PC-9 (cell line): ENCODE measurements at places on chromosomes 4 and X.
A peak's percentile ranks its signal among the peaks of the same experiment; 100 is the strongest.

- DNase-seq = no peak
Observed at GRCh38 chrX:16018291-16018690, 105.1 kb upstream of the GRPR start.

- no peak for DNase-seq
Observed at GRCh38 chrX:118736394-118737010, 9.1 kb downstream of the IL13RA1 start.

GRCh38 chrX:340641-341423 is 22.2 kb upstream of the GTPBP6 start:
- DNase-seq = no peak

- DNase-seq = no peak
Observed at GRCh38 chr4:166091912-166092510, 219.0 kb downstream of the TLL1 start.

DNA sequence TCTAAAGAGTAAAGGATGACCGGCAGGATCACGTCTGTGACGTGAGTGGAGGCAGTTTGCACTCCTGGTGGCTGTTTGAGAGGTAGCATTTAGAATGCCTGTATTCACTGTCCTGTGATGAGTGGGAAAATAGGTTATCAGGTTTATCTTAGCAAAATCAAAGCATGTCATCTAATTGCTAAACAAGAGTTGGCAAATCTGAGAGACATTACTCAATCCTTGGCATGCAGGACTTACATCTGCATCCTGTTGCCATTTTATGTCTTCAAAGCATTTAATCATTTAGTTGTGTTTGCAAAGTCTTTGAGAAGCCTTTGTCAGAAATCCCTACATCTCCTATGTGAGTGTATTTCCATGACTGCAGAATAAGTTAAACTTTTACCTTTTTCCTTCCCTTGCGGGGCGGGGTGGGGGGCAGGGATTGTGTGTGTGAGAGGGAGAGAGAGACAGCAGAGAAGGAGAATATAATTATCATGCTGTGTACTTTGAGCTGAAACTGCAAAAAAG is 41.4 kb upstream of the MSANTD1 start:
- no peak for DNase-seq

DNA sequence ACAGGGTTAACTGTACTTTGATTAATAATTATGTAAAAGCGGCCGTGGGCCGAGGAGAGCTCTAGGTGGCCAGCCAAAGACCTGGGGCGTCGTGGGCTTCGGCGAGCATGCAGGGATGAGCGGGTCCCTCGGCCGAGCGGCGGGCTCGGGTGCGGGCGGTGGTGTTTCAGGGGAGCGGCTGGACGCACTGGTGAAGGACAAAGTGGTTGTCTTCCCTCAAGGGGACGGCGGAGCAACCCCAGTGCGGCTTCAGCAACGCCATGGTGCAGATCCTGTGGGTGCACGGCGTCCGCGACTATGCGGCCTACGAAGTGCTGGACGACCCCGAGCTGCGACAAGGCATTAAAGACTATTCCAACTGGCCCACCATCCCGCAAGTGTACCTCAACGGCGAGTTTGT is 103.0 kb upstream of the C1GALT1C1 start:
- DNase-seq = no peak

DNA sequence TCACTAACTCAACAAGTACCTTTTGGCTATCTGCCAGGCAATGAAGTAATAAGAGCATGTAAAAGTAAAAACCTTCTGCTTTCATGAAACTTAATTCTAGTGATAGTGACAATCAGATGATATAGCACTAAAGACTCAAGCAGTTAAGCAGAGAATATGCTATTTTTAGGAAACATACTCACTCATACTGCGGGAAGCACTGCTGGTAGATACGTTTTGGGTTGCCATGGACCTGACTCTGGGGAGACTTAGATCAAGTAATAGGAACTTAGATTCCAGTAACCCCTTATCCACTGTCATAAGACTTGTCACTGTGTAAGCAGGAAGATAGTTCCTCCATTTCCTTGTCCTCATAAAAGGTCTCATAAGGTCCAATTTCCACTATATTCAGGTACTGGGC is 386.3 kb downstream of the DMD start:
- DNase-seq = no peak

DNA sequence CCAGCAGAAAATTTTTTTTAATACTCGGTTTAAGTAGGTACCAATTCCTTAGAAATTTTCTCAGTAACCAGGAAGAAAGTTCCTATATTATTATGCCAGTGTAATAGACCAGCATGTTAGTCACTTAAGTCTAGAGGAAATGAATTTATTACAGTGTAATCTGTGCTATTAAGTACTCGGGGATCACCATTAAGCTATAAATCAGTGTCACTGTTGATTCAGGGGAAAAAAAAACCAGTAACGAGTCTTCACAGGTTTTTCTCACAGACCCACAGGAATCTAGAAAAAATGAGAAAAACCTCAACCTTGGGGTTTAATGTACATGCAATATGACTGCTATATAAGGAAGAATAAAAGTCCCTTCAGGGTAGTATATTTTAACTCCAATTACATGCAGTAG is 138.3 kb upstream of the IL1RAPL2 start:
- no peak for DNase-seq

DNA sequence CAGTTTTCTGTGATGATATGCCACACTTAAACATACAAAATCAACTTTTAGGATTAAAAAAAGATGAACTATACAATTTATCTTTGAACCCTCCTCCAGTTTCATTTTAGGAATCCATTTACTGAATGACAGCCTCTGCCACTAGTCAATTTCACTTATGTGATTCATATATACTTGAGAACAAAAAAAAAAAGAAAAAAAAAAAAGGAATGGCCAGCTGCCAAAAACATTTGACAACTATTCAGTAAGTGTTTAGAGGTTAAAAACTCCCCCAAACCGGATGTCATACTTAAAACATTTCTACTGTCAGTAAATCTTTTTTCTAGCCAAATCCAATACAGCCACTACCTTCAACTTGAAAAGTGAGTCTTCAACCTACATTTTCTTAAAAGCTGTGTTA is 266.7 kb upstream of the MAGEB2 start:
- DNase-seq = no peak

DNA sequence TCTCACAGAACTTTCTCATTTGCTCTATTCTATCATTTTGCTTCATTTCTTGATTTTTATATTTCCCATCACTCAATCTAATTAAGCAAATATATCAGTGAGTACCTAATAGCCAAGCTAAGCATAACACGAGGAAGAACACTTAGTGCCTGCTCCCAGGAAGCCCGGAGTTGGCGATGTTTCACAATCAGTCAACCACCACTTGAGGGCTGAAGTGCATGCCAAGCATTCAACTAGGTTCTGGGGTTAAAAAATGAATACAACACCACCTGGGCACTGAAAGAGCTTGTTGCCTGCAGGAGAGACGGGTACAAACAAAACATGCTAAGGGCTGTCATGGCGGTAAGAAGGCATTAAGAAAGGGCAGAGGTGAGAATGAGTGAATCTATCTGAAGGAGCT is 47.5 kb downstream of the UCHL1 start:
- no peak for DNase-seq

DNA sequence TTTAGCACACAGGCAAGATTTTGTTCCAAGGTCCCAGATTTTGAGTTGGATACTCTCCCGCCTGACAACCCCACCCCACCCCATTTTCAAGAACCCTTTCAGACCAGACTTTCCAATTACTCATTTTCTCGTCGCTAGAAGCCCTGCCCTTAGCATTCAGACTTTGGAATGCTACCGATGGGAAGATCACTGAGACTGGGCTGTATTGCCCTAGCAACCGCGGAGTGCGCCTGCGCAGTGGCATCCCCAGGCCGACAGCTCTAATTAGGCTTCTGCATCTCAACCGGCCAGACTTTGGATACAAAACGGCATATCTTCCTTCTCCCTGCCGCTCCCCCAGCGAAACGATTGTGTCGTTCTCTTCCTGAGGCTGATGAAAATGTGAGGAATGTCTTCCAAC is 3.4 kb downstream of the MAGEE2 start:
- no peak for DNase-seq

GRCh38 chrX:131060147-131060546 is 2.0 kb downstream of the ARHGAP36 start:
- no peak for DNase-seq

GRCh38 chrX:96700625-96701024 is 16.0 kb downstream of the DIAPH2 start:
- no peak for DNase-seq

DNA sequence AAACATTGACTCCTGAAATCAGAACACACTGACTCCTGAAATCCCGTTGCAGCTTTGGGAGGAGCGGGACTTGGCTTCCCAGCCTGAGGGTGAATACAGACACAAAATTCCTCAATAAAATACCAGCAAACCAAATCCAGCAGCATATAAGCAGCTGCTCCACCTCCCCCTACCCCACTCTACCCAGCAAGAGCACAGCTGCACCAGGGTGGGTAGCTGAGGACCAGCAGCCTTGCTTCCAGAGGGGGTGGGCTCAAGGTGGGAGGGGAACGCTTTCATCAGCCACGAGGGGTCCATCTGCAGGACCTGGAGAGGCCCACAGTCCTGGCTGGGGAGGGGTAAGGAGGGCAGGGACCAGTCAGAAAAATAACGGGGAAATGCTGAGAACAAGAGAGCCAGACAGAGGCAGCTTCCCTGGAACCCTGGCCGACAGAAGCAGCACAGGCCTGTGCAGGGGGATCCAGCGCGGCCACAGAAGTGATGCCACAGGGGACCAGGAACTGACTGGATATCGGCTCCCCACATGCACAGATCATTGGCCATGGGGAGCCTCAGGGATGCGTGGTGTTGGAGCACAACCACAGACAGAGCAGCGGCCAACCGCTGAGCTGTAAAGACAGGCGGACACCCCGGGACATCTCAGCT is 49.8 kb downstream of the FGFRL1 start:
- no peak for DNase-seq

GRCh38 chr4:98932539-98932938 is 3.6 kb upstream of the EIF4E start:
- no peak for DNase-seq

- peak; percentile 89 for DNase-seq
Observed at GRCh38 chr4:75561789-75562188, 5.9 kb downstream of the ODAPH start.

DNA sequence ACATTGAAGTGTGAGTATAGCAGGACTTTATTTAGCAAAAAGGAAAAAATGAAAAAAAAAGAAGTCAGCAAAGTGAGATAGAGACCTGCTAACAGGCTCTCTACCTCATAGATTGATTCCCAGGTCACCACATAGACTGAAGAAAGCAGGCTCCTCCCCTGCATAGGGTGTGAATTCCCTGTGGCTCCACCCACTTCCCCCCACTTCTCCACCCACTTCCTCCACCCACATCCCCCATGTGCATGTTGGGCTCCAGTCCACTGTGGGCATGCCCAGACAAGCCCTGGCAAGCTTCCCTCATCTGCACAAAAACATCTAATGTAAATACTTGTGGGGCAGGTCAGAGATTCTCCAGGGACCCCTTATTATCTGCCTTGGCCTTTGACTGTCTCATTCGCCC is 97.8 kb downstream of the TMEM47 start:
- DNase-seq = no peak

DNA sequence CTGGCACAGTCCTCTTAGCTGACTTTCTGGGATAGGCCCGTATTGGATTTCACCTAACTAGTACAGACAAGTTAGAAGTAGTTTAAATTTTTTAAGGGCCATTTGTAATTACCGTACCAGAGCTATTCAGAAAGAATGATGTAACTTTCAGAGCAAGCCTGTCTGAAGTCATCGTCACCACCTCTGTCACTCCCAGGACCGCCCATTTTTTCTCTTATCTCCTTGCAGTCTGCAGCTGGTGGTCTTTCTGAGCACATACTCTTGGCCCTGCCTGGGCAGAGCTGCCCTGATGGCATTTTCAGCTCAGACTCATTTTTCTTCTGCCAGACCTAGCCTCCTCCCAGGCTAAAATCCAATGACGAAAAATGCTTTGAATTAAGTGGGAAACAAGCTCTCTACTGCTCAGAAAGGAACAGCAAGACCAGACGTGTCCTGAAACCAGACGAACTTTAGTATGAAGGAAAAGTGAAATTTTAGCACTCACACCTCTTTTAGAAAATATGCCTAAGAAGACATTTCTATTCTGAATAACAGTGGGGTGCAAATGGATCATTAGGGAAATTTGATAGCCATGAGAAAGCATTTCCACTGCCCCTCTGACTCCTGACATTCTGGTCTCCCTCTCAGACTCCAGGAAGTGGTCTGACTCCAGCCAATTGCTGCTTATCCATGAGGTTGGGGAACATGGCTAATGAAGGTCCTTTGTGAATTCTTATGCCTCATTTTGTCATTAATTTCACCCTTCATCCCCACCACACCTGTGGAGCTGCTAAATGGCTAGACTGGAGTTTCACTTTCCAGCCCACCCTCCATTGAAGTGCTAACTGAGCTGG is 162.4 kb upstream of the GYPA start:
- no peak for DNase-seq

DNA sequence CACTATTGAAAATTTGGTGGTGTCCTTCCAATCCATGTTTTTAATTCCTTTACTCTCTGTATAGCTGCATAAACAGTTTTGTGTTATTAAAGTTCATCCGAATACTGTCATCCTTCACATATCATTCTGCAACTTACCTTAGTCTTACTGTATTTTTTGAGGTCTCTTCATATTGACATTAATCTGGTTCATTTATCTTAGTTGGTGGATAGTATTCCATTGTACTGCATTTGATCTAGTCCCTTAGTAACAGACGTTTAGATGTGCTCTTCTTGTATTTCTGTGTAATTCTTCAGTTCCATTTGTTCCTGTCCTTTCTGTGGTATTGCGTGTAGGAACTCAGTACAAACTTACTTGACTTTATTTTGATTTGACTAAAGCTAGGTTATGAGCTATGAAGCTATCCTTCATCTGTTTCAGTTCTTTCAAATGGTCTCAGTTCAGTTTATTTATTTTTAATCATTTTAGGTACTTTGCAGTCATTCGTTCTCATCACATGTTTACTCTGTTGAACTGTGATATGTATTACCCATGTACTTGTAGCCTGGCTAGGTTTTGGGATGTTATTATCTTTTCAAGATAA is 41.3 kb downstream of the RAPGEF2 start:
- DNase-seq = no peak

- no peak for DNase-seq
Observed at GRCh38 chr4:90027565-90027964, 99.6 kb upstream of the CCSER1 start.

GRCh38 chr4:15551740-15552446 is 82.2 kb downstream of the CC2D2A start:
- no peak for DNase-seq

- DNase-seq = no peak
Observed at GRCh38 chr4:180314972-180315371, 1928.2 kb upstream of the TENM3 start.

DNA sequence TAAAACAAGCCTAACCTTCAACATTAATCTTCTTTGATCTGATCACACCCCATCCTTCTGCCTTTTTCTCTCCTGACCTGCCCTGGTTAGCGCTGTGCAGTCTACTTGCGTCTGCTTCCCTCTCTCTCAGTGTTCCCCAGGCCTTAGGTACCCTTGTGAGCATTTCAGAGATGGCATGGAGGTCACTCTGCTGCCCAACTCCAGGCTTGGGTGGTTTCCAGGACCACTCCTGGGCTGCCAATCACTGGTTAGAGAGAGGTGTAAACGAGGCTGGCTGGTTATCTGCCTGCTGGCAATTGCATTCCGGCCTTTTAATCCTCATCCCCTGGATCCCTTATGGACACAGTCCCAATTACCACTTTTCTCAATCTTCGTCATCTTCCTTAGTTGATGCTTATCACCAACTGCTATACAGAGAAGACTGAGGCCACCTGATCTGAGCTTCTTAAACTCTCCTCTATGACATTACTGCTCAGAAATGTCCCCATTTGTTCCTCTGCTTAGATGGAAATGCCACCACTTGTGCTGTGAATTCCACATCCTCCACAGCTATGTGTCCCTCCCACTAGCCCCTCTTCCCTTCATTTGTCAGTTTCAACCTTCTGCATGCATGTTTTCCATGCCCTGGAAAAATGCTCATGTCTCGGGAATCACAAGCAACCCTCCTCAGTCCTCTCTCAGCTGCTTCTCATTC is 29.0 kb upstream of the BCLAF3 start:
- no peak for DNase-seq
